ENCODE measurements at places on chromosomes 16 and 17.

DNA sequence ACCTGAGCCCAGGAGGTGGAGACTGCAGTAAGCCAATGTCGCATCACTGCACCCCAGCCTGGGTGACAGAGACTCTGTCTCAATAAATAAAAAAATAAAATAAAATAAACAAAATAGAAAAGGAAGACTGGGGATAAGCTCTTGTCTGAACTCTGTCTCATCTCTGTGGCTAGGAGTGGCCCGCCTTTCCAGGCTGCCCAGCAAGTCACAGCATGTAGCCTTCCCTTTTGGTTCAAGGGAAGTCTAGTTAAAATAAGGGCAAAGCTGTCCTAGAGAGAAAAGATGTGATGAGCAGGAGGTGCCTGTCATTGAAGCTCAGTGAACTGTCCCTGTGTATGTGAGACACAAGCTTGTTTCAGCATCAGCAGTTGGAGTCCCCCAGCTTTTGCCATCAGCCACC, 2.7 kb upstream of the GFAP start:
- DNase-seq: peak; percentile 40

GRCh38 chr16:24731722-24732419, 2.4 kb downstream of the TNRC6A start:
- DNase-seq: no peak

- DNase-seq: peak; percentile 81
Measured at GRCh38 chr17:77802811-77803220, 155.7 kb upstream of the TNRC6C start.

DNA sequence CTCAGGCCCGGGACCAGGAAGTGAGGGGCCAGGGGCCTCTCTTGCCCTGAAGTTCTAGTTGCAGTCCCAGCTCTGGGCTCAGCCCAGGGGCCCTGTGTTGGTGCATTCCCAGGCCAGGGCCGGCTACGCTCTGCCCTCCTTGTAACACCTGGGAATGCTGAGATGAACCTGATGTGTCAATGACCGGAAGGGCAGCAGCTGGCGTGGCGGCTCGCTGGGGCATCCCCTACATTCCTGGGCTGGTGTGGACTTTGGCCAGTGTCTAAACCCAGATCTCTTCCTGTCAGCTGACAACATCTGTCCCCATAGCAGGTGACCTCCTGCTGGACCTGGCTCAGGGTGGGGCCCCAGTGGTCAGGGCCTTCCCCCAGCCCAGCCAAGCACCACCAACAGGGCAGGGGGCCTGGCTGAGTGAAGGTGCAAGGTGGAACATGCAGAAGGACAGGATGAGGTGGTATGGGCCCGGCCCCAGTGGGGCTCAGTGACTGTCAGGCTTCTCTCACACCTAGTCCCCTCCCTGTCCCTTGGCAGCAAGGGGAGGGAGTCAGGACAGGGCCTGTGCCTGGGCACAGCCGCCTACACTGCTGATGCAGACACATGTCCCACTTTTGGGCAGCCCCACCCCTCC, 15.9 kb downstream of the FAM83G start:
- DNase-seq: no peak

- no peak for DNase-seq
Measured at GRCh38 chr16:82011199-82011641, at the start of gene SDR42E1. SDR42E1 (minus strand) TSS chr16:82011470; CDS start chr16:82000858, 10,612 bp downstream.

- DNase-seq: no peak
Measured at GRCh38 chr17:76752006-76752405, 14.1 kb downstream of the MFSD11 start.

- no peak for DNase-seq
Measured at GRCh38 chr16:8537691-8538342, 52.5 kb downstream of the TMEM114 start.

GRCh38 chr16:23113185-23113584, 36.1 kb downstream of the USP31 start:
- no peak for DNase-seq

GRCh38 chr17:80615376-80615775, 70.7 kb downstream of the RPTOR start:
- DNase-seq: no peak

DNA sequence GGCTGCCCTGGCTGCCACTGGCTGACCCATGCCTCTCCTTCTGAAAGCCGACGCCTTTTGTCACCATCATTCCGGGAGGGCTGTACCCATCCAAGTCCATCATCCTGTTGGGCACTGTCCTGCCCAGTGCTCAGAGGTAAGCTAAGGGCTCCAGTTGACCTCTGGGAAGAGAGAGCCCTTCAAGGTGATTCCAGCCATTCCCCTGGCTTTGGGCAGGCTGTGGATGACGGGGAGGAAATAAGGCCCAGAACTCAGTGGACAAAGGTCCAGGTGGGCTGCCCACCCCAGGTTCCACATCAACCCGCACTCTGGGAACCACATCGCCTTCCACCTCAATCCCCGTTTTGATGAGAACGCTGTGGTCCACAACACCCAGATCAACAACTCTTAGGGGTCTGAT, 45.8 kb downstream of the NOS2 start:
- no peak for DNase-seq

- DNase-seq: no peak
Measured at GRCh38 chr17:43732958-43733357, 25.6 kb downstream of the SOST start.

- DNase-seq: no peak
Measured at GRCh38 chr16:49280841-49281371, 732 bp downstream of the CBLN1 start.

- DNase-seq: no peak
Measured at GRCh38 chr17:6661464-6661848, 9.9 kb downstream of the C17orf100 start.
